ENCODE measurements at places on chromosomes 6 and 20.

DNA sequence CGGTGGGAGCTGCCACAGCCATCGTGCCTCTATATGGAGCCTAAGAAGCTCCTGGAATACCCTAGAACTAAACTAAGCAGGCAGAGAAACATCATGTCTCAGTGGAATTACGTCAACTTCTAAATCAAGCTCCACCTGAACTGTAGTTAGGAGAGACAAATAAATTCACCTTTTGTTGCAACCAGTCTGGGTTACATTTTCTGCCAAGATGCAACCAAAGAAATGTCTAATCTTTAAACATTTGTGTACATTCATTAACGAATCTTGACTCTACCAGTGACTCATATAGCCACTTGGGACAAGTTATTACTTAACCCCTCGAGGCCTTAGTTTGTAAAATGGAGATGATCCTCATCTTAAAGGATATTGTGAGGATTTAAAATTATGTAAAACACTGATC lies 8.9 kb downstream of the PTPRK start:
- DNase-seq = no peak

DNA sequence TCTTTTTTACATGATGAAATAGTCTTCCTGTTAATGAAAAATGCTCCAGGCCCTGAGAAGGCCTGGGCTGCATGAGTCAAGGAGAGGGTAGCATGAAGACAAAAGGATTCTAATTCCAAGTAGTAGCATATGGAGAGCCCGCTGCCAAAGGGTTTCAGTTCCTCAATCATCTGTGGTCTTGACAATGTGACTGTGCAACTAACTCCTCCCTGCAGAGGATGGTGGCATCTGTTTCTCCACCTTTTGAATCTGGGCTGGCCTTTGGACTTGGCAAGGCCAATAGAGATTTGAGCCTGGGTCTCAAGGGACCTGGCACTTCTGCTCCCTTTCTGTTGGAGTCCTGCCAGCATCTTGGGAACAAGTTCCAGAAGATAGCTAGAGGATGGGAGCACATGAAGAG lies 35.1 kb upstream of the ANKEF1 start:
- peak; percentile 3 for DNase-seq

DNA sequence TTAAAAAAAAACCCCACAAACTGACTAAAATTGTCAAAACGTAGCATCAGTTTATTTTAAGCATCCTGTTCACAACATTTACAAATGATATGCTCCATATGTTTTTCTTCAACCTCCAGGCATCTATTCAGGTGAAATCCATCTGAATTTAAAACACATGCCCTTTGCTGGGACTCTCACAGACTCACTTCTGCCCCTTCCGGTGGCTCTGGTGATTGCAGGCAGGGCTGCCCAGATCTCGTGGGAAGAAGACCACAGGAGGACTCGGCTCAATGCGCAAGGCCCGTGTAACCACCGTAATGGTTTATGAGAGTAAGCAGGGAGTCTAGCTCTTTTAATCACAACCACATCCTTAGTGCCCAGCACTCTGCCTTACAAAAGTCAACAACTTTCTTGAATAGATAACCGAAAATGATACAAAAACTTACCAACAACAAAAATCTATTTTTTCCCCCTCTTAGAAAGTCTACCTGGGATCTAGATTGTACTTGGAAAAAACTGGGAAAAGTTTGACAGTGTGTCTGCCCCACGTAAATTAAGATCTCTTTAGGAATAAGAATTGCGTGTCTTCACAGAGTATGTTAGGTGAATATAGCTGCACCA lies 139.1 kb downstream of the KIF16B start:
- DNase-seq = peak; percentile 29

- peak; percentile 49 for DNase-seq
These were observed 102.6 kb downstream of the KIF13A start for GRCh38 chr6:17884498-17885478.

DNA sequence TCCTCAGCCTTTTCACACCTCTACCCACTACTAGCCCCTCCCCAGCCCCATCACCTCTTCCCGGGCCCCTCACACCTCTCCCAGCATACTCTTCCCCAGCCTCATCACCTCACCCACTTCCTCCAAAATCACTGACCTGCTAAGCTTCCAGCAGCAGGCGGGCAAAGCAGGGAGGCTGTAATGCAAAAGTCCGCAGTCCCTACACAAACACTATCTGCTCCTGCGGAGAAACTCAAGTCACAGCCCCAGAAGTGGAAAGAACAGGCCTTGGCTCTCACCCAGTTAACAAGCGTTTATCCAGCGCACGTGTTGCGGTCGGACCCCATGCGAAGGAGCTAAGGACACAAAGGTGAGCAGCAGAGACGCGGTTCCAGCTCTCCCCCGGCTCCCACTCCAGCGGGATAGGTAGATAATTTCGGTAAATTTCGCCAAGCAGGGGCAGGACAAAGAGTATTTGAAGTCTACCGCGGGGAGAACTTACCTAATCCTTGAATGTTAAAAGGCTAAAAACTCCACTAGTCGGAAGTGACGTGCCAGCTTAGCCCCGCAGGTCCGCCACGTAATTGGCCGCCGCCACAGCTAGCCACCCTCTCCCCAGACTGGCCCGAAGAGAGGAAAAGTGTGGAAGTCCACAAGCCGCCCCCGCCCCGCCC lies 728 bp upstream of the TRIM39 start:
- peak; percentile 75 for DNase-seq

DNA sequence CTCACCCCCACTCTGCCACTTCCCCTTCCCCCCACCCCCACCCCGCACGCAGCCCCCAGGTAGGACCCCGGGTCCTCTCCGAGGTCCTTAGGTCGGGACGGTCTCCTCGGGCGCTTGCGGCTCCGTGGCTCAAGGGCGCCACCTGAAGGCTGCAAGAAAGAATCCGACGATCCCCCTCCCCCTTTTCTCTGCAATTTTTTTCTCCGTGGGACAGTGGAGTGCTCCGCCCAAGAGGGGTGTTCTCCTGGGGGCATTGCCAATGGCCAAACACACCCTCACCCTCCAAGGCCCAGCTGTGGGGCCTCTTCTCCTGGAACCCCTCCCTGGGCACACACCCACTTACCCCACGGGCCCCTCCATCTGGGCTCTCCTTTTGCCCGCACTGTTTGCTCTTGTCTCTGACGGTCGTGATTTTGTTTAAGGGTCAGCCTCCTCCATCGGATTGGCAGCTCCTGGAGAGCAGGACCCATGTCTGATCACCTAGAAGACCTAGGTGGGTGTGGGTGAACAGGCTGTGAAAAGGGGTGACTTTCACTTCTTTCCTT lies 1.1 kb upstream of the TMEM74B start:
- peak; percentile 19 for DNase-seq

GRCh38 chr6:50555982-50556381 lies 157.3 kb upstream of the TFAP2D start:
- no peak for DNase-seq

DNA sequence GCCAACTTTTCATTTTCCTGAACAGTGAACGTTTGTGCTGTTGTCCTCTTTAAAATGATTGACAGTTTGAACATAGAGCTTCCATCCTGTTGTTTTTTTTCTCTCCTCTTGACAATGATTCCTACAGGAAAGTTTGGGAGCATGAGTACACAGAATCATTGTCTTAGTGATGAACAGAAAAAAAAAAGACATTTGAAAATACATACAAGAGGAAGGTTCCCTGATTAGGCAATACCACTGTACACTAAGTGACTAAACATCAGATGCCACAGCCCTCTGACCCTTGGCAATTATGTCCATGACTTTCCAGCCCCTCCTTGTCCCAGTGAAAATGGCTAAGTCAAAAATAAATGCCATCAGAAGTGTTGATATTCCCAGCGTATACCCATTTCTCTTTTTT lies 71.5 kb downstream of the RTN4IP1 start:
- DNase-seq = no peak

- DNase-seq = no peak
These were observed 191.4 kb downstream of the CENPW start for GRCh38 chr6:126531286-126531685.

GRCh38 chr6:134434019-134434942 lies 116.4 kb upstream of the SGK1 start:
- DNase-seq = no peak

DNA sequence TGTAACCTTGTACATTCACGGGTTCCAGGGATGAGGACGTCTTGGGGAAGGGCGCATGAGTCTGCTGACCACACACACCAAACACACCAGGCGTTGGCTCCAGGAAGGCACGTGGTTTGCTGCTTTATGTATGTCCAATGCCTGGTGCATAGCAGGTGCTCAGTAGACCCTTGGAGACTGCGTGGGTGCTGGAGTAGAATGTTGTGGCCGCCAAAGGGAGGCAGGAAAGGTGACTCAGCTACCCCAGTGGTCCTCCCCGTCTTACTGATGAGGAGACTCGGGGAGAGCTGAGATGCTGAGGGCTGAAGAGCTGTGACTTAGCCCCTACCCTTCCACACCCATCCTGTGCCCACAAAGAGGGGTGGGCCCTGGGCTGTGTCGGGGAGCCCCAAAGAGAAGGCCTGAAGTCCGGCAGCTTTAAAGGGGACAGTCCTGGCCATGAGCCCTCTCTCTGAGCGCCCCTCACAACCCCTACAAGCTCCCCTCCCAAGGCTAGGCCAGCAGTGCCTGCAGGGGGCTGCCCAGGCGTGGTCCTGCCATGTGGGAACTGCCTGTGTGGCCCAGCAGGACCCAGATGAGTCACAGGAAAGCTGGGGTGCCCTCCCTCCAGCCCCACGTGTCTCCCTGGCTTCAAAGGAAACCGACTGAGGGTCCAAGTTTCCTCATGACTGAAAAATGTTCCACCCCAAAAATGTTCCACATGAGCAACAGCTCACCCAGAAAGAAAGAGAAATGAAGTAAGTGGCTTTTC lies 28.0 kb upstream of the PTGIS start:
- peak; percentile 46 for DNase-seq

DNA sequence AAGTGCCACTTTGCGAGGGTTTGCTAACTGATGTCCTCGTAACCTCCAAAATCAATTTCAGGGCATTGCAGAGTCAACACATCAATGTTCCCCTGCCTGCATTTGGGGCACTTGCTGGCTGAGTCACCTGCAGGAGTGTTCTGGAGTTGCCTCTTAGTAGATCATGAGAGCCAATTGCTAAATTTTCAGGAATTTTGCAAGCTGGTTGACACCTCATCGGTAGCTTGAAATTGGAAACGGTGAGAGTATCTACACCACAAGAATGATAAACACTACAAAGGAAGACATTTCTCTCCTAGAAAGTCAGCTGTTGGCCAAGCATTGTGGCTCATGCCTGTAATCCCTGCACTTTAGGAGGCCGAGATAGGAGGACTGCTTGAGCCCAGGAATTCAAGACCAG lies 10.8 kb upstream of the BFSP1 start:
- DNase-seq = peak; percentile 83

GRCh38 chr6:56808871-56809359 lies 146.0 kb upstream of the BEND6 start:
- DNase-seq = peak; percentile 68

DNA sequence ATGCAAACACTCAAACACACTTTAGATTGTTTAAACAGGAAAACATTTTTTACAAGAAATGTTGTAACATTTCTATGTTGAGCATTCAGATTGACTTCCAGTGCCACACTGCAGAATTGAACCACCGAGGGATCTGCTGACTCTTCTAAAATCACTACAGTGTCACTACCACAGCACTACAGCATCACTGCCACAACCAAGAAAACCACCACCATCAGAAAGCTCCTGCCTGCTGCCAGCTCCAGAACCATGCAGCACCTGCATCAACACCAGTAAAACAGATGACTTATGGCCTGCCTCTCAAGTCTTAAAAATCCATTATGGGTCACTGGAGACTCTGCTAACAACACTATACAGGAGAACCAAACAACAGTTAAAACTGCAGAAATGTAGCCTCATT lies 25.4 kb upstream of the BTN3A2 start:
- DNase-seq = no peak

GRCh38 chr20:60206259-60206658 lies 248.0 kb downstream of the CDH26 start:
- peak; percentile 65 for DNase-seq

DNA sequence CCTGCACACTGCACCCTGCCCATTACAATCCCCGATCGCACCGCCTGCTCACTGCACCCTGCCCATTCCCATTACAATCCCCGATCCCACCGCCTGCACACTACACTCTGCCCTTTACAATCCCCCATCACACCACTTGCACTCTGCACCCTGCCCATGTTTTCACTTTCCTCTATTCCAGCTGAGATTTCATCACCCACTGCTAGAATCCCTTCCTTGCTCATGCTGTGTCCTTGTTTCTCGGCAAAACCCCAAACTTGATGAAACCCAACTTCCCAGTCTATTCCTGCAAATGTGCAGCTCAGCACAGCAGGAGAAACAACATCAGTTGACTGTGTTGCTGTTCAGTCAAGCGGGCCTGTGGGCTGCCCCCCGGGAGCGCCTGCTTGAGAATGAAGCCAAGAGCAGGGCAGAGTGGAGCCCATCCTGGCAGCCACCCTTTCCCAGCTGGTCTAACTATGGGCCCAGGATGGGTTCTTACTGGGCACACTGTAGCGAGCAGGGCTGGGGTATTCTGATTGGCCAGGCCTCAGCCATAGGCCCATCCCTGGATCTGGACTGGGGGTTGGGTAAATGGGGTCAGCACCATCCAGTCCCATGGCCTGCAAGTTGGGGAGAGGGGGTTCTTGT lies 17.2 kb downstream of the MOCS3 start:
- DNase-seq = no peak

DNA sequence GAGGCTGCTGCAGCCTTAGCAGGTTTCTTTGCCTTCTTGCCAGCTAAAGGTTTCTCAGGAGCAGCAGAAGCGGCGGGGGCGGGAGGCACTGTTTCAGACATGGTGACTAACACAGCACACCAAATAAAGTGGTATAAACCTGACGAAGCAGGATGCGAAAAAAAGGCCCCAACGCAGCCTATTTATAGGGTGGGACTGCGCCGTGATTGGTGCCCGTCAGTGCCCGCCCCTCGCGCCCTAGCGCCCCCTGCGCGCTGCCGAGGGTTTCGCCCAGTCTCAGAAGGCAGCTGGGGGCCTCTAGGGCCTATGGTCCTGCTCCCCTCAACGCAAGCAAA lies 55.0 kb downstream of the TRIM38 start:
- DNase-seq = peak; percentile 91
